ENCODE measurements at places on chromosomes 12 and 14.

DNA sequence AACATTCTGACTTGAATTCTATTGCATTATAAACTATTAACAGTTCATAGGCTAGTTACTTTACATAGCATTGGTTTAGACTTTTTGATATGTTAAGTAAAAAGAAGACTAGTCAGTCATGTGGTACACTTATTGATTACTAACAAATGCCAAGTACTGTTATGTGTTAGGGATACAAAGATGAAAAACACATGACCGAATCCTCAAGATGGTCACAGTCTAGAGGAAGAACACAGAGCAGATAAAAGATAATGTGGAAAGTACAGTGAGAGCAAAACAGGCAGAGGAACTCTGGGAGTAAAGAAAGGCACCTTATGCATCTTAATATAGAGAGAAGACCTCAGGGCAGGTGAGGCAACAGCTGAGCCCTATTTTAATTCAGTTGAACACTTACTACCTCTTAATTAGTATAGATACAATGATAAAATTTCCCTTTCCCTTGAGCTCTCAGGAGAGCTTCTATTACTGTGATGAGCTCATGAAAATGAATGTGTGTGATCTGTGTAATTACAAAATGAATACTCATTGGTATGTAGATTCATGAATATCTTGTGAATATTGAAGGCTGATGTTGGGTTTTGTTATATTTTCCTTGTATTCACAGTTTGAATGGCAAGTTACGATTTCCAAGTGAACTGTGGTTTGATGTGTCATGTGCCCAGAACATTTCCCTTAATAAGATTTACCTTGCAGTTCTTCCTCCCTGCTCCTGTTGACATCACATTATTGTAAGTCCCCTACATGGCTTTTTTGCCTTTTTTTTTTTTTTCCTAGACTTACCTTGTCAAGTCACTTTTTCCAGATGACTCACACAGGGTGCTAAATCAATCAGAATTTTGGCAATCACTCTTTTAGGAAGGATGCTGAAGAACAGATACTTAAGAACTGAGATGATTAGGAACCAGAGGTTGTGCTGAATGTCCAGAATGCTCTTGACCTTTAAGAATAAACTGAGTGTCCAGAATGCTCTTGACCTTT lies 29.5 kb upstream of the MSRB3 start:
- no peak for DNase-seq

DNA sequence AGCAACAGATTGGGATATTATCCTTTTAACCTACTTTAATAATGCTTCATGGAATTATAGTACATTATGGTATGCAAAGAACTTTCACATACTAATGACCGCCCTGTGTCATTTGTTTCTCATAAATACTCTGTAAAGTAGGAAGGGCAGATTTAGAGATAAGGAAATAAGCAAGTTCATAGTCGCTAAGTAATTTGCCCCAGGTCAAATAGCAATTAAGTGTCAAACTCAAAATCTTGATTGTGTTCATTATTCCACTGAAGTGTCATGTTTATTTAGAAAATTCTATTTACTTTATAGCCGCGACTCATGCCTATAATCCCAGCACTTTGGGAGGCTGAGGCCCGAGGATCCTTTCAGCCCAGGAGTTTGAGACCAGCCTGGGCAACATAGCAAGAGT lies 98.7 kb upstream of the ATF1 start:
- no peak for DNase-seq

- no peak for DNase-seq
Observed at GRCh38 chr12:108823804-108824203, 33.6 kb downstream of the SSH1 start.

DNA sequence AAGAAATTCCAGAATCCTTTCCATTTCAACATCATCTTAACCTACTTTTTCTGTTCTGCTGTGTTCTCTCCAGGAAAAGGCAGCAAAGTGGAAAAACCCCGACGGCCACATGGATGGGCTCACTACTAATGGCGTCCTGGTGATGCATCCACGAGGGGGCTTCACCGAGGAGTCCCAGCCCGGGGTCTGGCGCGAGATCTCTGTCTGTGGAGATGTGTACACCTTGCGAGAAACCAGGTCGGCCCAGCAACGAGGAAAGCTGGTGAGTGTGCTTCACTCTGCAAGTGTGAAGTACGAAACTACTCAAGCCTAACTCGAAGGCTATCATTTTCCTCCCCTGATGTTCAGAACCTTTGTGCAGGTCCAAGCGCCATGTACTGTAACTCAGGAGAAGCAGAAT lies 172.0 kb downstream of the PELI2 start:
- no peak for DNase-seq

DNA sequence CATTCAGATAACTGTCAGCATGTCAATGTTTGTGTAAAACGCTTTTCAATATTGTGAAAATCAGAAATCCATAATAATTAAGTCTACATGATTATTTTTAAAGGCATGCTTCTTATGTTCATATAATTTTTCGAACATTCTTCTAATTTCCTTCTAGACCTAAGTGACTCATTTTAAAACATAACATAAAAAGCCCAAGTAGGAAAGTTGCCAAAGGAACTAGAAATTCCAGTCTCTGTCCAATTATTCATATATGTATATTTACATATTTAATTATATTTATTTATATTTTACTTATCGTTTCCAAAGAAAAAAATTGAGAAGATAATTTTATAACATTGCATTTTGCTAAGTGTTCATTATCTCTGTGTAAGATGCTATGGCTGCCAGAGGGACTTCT lies 110.4 kb downstream of the TMTC1 start:
- no peak for DNase-seq

GRCh38 chr14:26828741-26829140 lies 230.9 kb upstream of the NOVA1 start:
- DNase-seq, result no peak

- DNase-seq, result no peak
Observed at GRCh38 chr14:104690861-104691455, 1.5 kb downstream of the INF2 start.

DNA sequence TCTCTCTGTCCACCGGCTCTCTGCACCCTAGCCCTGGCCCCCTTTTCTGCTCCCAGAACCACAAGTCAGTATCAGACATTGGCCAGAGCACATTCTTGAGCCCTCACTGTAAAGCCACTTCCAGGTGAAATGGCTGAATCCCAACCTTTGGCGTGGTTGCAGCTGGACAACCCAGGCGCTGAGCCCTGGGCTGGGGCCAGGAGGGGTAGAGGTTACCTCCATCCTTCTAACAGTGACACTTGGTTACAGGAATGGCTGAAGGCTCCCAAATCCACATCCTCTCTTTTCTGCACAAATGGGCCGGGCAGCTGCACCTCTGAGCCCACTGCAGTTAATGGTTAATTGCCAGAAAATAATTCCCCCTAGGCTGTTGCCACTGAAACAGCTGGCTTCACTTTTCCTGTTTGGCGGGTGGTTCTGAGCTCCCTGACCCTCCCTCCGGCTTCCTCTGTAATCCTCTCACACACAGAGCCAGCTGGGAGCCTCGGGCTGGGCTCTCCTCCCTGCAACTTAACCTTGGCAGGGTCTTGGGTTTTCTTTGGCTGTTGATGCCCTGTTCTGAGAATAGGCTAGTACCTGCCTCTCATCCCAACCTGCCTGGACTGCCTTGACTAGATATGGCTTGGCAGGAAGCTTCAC lies 44.1 kb downstream of the TSPAN11 start:
- DNase-seq, result no peak

GRCh38 chr14:89129570-89129969 lies 287.5 kb downstream of the FOXN3 start:
- no peak for DNase-seq

GRCh38 chr12:65886996-65887395 lies 62.7 kb downstream of the HMGA2 start:
- no peak for DNase-seq

GRCh38 chr12:52156311-52156710 lies 35.5 kb downstream of the KRT80 start:
- DNase-seq, result no peak

- no peak for DNase-seq
Observed at GRCh38 chr12:810671-811415, 58.5 kb downstream of the WNK1 start.

DNA sequence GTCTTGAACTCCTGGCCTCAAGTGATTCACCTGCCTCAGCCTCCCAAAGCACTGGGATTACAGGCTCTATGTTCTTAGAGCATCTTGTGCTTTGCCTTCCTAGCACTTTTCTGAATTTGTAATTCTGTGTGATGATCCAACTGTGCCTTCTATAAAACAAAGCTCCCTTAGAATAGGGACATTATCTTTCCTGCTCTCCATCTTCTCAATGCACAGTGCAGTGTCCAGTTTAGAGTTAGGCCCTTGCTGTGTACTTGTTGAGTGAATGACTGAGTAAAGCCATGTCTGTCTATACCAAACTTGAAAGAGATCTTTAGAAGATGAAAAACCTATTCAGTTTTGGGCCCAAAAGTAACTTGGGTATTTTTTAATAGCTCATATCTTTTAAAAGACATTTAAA lies 5.2 kb downstream of the WDR20 start:
- no peak for DNase-seq

DNA sequence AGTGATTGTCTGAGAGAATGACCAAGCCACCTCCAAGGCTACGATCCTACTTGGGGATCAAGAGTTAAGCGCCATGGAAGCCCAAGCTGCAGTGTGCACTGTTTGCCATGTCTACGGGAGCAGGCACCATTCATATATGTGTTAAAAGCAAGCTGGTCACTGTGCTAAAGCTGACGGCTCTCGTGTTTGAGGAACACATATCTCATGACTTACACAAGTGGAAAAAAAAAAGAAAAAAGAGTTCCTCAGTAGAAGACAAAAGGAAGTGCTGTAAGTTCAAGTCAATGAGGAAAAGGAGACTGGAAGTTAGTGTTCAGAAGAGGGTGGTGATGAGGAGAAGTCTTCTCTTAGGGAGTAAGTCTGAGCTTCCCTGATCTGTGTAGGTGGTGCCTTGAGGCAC lies 4.9 kb upstream of the PTCSC3 start:
- DNase-seq, result no peak

DNA sequence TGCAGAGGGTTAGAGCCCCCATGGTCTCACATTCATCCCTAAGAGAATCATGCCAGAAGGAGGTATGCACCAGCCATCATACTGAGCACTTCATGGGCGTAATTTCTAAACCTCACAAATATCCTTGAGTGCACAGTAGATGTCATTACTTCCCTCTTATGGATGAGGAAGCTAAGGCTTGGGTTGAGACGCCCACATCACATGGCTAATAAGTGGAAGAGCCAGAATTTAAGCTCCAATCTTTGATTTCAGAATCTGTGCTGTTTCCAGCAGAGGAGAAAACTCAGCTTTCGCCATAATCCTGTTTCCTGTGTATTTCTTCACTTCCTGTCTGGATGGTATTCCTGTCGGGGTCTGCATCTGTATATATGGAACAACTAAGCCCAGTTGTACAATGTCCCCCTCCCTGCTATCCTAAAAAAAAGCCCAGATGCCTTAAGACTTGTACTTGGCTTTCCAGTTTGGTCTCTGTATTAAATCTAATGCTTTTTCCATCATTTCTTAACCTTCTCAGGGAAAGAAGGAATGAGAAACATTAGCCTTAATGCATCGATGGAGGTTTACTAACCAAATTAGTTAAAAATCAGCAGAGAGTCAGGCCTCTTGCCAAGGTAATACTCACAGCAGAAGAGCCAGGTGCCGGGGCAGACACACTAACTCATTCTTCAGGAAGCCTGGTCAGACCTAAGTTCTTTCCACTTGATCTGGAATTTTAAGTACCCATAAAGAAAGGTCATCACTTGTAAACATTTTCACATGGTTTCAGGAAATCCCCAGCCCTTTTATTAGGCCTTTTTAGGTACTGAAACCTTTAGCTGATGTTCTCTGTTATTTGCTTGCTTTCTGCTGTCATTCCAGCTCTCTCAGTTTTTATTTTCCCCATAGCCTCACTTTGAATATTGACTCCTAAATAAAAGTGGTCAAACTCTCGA lies 5.3 kb downstream of the ISCU start:
- no peak for DNase-seq

GRCh38 chr12:52147367-52147963 lies 44.3 kb downstream of the KRT80 start:
- no peak for DNase-seq

Data from activated naive CD8-positive, alpha-beta T cell treated with anti-CD3 and anti-CD28 coated beads, Interleukin-2, amount 10 ng/mL, durations not matched to agents 7 days and 5 days (primary cell).